NCI-H2081 (cell line): ENCODE measurements at places on chromosomes 4 and X.

DNA sequence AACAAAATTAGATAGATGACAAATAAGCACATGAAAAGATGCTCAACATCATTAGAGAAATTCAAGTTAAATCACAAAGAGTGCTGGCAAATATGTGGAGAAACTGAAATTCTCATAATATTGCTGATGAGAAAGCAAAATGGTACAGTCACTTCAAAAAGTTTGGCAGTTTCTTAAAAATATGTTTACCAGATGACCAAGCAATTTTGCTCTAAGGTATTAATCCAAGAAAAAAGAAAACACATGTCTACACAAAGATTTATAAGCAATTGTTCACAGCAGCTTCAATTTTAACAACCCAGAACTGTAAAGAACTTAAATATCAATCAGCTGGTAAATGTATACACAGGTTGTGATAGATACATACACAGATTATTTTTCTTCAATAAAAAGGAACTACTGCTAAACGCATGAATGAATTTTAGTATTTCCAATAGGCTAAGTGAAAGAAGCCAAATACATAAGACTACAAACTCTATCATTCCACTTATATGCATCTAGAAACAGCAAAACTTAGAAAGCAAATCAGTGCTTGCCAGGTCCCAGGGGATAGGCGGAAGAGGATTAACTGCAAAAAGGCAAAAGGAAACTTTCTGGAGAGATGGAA is 11.7 kb downstream of the OTUD4 start:
- no peak for DNase-seq

DNA sequence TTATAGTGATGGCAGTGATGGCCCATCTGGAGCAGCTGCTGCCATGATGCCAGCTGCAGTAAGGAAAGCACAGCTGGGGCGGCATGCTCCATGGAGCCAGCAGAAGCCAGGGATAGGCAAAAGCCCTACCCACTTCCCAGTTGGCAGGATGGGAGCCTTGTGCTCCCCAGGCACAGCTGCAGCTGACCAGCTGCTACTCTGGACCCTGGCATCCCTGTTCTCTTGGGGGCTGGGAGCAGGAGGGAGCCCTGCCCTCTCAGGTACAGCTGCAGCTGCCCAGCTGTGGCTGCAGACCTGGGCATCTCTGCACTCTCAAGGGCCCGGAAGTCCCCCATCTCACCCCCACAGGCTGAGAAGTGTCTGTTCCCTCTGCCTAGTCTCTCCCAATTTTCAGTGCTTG is 531.9 kb downstream of the PCDH18 start:
- DNase-seq = no peak

- DNase-seq = no peak
These were observed 187.3 kb downstream of the MAB21L2 start for GRCh38 chr4:150769248-150769647.

GRCh38 chrX:133640161-133641015 is 225.1 kb upstream of the GPC4 start:
- DNase-seq = no peak

- no peak for DNase-seq
These were observed 16.8 kb upstream of the THOC2 start for GRCh38 chrX:123749643-123750042.

- DNase-seq = no peak
These were observed 171.1 kb downstream of the PDGFRA start for GRCh38 chr4:54400188-54400587.

DNA sequence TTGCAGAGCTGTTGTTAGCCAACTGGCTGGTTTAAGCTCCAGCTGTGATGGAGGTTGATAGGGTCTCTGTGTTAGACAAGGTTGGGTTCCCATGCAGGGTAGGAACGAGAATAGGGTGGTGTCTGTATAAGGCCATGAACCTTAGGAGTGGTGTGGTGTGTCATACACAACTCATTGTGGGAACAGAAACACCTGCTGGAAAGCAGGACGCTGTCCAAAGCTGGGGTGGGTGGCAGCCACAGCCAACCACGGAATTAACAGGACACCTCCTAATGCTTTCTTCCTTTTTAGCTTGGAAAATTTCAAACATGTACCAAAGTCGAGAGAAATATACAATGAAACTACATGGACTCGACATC is 94.4 kb downstream of the ARHGAP10 start:
- DNase-seq = no peak

DNA sequence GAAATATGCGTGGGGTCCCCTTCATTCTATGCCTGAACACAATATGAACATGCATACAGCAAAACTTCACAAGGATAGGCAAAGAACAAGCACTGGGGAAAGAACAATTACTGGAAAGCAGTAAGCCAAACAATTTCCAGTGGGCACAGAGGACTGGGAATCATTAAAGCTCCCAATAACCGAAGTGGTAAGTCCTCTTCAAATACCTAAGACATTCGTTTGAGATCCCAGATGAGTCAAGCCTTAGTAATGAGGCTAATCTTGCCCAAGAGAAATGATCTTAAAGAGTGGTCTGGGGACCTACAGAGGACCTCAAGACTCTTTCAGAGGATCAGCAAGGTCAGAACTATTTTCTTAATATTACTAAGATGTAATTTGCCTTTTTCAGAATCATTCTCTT is 28.6 kb downstream of the ANAPC10 start:
- no peak for DNase-seq
